ENCODE measurements at places on chromosomes 1 and 21.

- no peak for DNase-seq
These were observed 1.0 kb upstream of the RUNX3 start for GRCh38 chr1:24931146-24931467.

DNA sequence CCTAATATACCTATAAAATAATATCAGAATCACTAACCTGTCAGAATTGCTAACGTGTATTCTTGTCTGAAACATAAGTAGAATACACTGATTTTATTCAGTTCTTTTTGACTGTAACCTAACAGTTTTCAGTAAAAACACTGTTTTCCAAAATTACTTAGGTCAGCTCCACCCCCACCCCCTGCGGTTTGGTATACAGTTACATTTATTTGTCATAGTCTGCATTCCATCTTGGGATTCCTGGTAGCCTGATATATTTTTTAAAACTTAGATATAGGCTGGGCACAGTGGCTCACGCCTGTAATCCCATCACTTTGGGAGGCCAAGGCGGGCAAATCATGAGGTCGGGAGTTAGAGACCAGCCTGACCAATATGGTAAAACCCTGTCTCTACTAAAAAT, 19.8 kb upstream of the ABCD3 start:
- DNase-seq, result no peak

DNA sequence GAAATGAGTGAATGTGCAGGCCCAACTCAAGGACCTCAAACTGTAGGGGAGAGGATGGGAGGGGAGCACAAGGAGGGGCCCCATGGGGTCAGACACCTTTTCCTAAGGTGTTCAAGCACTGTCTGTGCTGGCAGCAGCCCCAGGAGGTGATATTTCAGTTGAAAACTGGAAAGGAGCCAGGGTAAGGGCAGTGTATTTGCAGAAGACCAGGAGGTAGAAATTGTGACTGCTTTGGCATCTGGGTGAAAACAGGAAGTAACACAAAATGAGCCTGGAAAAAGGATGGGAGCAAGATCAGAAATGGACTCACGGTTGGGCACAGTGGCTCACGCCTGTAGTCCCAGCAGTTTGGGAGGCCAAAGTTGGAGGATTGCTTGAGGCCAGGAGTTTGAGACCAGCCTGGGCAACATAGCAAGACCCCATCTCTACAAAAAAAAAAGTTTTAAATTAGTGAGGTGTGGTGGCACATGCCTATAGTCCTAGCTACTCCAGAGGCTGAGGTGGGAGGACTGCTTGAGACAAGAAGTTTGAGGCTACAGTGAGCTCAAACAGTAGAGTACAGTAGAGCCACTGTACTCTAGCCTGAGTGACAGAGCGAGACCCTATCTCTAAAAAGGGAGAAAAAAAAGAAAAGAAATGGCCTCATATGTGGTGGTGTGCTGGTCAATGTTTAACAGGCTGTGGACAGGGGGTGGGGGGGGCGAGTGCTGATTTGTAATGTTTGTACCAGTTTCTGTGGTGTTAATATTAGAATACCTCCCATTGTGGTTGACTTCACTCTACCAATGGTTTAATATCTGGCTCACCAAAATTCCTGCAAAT, 76.2 kb upstream of the ANGPTL1 start:
- no peak for DNase-seq

GRCh38 chr1:17739050-17739449, 16.1 kb upstream of the ACTL8 start:
- DNase-seq, result no peak

DNA sequence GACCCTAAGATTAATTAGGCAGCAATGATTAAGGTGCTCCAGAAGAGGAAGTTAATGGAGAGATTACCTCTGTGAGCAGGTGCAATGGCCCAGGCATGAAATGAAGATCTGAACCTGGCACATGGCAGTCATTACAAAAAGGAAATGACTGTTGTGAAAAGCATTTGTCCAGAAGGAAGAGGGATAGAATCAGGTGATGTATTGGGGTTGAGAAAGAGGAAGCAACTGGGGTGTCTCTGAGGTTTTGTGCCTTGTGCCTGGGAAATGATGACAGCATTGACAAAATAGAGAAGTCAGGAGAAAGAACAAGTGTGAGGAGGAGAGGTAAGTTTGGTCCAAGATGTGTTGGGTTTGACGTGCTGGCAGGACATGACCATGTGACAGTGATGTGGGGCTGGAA, 5.6 kb downstream of the CRCT1 start:
- no peak for DNase-seq

DNA sequence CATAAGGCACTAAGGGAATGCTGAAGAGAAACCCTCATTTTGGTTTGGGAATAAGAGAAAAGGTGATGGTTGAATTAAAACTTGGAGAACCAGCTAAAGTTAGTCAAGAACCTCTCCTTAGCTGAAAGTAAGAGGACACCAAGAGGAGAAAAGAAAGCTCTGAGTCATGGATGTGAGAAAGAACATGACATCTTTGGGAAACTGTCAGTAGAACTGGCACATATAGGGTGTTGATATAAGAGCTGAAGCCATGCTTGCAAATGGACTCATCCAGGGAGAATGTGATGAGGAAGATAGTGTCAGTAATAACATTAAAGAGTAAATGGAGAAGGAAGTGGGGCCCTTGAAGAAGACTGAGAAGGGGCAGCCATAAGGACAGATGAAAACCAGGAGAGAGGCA, 54.3 kb downstream of the LRRC8C start:
- DNase-seq, result no peak

DNA sequence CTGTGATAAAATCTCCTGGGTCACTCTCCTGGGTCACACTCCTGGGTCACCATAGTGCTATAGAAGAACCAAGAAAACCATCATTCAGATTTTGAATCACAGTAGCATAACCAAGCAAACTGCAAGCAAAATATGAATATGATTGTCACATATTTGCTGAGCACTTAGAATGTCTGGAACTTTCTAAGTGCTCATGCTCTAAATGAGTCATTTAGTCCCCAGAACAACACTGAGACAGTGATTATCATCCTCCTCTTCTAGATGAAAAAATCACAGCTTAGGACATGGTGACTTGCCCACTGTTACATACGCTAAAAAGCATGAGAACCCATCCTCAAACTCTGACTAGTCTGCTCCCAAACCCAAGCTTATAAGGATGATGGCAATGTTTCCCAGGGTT, 39.5 kb upstream of the DDAH1 start:
- no peak for DNase-seq

DNA sequence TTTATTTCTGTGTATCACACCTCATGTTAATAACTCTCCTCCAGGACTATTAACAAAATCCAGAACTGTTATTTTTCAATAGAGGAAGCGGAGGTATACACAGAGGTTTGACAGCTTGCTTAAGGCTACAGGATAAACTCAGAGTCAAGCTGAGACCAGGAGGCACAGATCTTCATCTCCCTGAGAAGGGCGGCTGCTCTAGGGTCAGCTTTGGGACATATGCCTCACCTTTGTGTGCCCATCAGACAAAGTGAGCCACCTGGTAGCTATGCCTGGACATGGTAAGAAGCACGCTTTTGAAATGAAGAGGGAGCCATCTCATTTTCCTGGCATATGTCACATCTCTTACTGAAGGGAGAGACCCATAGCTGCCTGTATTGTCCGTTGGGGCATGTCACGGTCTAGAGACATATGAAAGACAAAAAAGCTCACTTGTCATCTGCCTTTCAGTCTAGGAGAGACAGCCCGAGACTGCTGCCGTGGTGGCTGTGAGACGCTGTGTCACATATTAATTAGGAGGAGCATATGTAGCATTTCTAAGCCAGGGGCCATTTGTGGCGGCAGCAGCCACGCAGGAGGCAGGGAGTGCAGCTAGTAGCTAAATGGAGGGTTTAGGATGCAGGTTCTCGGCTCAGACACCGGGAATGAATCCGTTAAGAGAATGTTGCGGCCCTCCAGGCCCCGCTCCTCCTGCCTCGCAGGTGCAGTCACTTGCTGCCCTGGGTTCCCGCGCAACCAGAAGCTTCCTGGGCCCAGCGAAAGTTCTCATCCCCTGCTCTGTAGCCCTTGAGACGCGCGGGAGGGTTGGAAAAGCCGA, 161.3 kb upstream of the C1orf21 start:
- DNase-seq, result no peak

GRCh38 chr1:35876988-35877387, 6.0 kb upstream of the AGO1 start:
- peak; percentile 34 for DNase-seq

DNA sequence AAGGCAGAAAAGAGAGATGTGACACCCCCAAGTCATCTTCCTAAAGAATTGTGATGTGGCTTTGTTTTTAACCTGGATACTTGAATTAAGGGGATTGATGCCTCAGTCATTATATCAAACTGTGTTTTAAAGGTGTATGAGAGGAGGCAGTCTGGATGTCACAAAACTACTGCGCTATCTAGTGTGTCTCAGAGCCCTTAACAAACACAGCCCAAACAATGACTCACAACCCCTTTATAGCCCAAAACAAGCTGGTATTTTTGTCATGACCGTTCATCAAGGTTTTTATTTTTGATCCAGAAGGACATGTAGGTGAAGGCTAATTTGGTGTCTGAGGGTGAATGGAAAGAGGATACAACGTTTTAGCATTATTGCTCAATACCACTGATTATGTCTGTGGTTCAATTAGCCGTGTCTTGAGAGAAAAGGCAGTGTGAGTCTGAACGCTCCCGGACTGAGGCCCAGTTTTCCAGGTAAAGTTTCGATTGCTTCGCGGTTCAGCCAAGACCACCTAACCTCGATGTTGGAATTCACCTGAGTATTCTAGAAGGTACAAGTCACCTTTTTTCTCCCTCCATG, 71.6 kb downstream of the SGIP1 start:
- no peak for DNase-seq

DNA sequence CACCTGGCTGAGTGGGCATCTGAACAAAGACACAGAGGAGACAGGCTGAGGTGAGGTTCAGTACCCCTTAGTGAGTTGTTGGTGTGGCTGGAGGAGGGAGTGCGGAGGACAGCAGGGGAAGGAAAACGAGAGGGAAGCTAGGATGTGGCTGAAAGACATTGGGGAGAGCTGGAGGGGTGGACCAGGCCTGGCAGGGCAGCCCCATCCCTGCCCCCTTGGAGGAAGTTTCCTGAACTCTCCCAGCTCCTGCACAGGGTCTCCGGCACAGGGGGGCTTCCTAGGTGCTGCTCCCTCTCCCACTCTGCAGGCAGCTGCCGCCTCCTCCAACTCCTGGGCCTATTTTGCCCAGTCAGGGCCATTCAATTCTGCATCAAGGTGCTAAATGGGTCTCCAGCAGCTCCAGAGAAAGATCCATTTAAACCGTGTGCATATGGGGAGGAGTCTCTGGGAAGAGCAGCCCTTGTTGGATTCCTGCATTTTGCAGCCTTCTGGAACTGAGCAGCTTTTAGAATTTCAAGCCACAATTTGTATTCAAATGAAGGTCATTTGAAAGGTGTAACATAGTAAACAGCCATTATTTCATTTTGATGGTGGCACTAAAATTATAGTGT, 193.9 kb downstream of the CAMTA1 start:
- DNase-seq, result no peak

GRCh38 chr1:210372931-210373627, 44.4 kb downstream of the HHAT start:
- DNase-seq, result no peak

- DNase-seq, result peak; percentile 21
These were observed 84.9 kb downstream of the KIF14 start for GRCh38 chr1:200535605-200536004.

GRCh38 chr1:220278991-220279390, 6.7 kb upstream of the RAB3GAP2 start:
- DNase-seq, result no peak

GRCh38 chr1:226711976-226712741, 26.9 kb downstream of the ITPKB start:
- DNase-seq, result peak; percentile 67

DNA sequence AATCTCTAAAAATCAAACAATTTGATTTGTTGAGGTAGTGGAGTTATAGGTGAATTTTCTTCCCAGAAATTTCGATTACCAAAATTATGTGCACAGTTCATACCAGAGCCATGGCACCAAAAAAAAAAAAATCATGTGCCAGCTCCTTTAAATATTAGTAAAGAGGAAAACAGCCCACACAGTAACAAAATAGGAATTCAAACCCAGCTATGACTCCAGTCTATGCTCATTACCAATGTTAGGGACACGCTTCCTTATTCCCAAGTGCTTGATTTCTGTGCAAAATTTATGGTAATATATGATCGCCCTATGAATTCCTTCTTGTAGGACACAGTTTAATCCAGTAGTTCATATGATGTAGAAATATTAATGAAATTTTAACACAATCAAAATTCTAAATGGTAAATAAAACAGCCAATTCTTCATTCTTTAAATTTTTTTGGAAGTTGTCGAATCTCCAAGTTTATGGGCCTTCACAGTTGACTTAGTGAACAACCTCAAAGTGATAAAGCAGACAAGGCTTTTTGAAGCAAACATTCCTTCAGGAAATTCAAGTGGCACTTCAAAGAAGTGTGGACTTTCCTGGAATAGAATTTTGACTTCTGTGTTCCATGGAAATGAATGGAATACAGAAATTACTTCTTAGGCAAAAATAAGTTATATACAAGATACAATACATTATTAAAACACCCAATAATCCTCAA, 1.9 kb downstream of the TOR1AIP2 start:
- DNase-seq, result no peak
